ENCODE measurements at places on chromosomes 12 and 14.

GRCh38 chr12:49698619-49699545 is 8.3 kb downstream of the FMNL3 start:
- no peak for DNase-seq

DNA sequence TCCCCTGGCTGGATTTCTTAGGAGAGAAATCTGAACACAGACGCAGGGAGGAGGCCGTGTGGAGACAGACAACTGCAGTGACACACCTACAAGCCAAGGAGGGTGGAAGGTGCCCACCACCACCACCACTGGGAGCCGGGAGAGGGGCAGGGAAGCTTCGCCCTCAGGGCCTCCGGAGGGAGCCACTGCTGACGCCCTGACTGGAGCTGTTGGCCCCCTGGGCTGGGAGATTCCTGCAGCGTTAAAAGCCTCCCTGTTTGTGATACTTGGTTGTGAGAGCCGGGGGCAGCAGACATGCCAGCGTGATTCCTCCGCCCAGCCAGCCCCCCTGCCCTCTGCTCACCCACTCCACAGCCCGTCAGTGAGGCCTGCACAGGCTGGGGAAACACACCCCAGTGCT is 72.0 kb downstream of the CHGA start:
- no peak for DNase-seq

DNA sequence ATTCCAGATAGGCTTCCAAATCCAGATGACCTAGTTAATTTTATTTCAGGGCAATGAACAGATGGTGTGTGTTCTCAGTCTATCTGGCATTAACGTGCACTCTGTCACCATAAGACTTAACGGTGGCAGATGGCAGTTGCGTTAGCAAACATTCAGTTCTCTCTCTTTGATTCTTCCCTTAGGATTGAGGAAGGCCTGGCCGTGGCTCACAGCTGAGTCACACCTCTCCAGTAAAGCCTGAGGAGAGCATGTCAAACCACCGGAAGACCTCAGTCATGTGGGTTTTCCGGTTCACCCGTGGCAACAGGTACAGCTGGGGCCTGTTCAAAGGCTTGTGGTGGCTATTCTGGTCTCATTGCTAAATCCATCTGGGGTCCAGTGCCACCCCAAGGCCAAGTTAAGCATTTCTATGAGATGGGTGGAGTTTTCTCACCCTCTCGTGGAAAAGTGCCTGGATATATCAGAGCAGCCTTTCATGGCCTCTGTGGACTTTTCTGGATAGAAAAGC is 545.1 kb upstream of the ATP2B1 start:
- no peak for DNase-seq

DNA sequence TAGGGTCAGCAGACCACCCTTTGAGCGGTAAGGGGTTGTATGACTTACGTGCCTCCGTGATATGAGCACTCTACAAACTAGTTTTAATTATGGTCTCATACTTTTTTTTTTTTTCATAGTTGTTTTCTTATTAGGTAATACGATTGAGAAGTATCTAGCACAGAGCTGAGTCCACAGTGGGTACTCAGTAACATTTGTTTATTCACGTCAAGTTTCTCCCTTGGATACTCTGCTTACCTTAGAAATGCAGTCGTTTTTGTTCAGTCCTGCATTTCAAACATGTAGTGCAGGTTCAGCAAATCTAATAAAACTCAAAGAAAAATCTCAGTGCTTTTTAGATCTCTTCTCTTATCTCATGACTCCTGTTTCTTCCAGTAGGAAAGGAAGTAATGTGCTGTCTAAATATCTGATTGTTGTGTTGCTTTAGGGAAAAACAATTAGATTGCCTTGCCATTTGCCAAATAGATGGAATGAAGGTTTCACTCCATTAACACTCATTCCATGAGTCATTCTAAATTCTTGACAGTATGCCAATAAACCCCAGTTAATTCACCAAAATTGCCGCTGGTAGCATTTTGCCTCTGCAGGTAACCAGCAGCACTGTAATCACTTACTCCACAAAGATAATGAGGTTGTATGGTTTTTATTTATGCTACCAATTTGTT is 118.9 kb downstream of the PTCSC3 start:
- DNase-seq = no peak

DNA sequence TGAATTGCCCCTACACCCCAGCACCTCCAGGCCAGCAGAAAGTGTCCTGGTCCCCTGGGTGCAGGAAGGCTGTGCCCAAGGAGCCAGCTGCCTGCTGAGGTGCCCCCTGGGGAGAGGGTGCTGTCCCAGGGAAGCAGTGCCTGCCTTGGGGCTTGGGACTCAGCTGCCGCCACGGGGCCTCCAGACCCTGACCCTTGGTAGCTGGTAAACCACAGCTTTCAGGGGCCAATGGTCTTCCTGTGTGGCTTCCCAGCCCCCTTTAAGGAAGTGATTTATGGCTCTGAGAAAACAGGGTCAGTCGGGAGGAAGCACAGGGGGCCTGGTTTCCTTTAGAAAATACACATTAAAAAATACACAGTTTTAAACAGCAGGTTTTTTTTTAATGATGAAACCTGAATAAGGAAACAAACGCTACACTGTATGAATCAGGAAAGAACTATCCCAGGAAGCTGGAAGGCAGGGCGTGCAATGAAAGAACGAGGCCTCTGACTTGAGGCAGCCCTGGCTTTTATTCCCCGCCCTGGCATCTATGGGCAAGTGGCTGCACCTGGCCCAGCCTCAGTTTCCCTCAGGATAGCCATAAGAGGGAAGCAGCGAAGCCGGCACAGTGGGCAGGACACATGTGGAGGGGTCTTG is 40.6 kb upstream of the EML1 start:
- no peak for DNase-seq

DNA sequence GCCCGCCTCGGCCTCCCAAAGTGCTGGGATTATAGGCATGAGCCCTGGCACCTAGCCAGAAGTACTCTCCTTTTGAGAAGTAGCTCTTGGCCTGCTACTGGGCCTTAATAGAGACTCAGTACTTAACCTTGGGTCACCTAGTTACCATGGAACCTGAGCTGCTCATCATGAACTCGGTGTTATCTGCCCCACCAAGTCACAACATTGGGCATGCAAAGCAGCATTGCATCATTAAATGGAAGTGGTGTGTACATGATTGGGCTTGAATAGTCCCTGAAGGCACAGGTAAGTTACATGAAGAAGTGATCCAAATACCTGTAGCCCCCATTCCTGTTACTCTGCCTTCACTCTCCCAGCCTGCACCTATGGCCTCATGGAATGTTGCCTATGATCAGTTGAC is 18.0 kb upstream of the ATF7 start:
- DNase-seq = no peak

DNA sequence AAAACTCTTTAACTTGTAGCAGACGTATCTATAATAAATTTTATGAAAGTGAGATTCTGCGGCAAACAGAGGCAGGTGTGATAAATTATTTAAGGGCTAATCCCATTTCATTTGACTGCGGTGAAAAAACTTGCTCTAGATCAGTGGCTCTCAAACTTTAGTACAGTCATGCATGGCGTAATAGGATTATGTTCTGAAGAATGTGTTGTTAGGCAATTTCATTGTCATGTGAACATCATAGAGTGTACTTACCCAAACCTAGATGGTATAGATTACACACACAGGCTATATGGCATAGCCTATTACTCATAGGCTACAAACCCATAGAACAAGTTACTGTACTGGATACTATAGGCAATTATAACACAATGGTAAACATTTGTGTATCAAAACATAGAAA is 83.7 kb downstream of the HEATR5A start:
- DNase-seq = no peak

DNA sequence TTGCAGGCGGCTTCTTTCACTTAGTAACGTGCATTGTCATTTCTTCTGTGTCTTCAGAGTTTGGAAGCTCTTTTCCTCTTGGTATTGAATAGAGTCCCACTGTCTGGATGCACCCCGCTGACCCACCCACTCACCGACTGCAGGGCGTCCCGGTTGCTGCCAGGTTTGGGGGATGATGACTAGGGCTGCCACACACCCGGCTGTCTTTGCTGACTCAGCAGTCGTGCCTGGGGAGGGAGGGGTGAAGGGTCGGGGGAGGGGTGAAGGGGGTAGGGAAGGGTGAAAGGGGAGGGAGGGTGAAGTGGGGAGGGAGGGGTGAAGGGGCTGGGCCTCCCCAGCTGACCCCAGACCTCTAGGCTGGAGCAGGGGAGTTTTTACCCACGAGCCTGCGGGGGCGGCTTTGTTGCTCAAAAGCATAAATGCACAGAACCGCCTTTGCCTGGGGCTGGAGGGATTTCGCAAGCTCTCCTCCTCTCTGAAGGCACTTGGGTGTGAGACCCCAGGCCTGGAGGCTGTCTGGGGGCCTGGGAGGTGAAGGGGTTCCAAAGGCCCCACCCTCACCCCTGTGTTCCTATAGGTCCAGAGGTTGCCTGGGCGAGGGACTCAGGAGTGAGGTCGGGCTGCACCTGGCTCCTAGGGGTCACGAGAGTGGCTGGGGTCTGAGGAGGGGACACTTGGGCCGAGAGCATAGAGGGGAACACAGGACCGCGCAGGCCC is 31.3 kb upstream of the ULK1 start:
- DNase-seq = no peak

GRCh38 chr12:59079002-59079401 is 158.7 kb upstream of the LRIG3 start:
- no peak for DNase-seq

GRCh38 chr14:99873653-99874052 is 80.4 kb downstream of the EML1 start:
- no peak for DNase-seq

GRCh38 chr12:108333898-108334699 is 5.0 kb downstream of the CMKLR1 start:
- DNase-seq = no peak

- no peak for DNase-seq
These were observed 45.6 kb downstream of the DDX11 start for GRCh38 chr12:31119192-31119802.

- DNase-seq = no peak
These were observed 82.4 kb downstream of the CRADD start for GRCh38 chr12:93759512-93760081.

DNA sequence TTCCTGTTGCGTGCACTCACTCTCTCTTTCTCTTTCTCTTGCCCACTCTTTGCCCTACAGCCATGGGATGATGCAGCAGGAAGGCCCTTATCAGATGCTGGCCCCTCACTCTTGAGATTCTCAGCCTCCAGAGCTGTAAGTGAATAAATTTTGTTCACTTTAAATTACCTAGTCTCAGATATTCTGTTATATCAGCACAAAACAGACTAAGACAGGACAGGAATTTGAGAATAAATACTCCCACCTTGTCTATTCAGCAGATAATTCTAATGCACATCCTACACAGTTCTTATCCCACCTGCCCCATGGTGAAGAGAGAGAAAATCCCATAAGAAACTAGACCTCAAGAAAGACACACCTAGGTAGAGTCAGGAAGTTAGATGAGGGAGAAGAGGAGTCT is 25.8 kb upstream of the G2E3 start:
- DNase-seq = no peak

GRCh38 chr14:39080886-39081285 is 22.1 kb downstream of the SEC23A start:
- DNase-seq = no peak

GRCh38 chr14:21987937-21988336 is 314.3 kb upstream of the OR4E1 start:
- DNase-seq = no peak

DNA sequence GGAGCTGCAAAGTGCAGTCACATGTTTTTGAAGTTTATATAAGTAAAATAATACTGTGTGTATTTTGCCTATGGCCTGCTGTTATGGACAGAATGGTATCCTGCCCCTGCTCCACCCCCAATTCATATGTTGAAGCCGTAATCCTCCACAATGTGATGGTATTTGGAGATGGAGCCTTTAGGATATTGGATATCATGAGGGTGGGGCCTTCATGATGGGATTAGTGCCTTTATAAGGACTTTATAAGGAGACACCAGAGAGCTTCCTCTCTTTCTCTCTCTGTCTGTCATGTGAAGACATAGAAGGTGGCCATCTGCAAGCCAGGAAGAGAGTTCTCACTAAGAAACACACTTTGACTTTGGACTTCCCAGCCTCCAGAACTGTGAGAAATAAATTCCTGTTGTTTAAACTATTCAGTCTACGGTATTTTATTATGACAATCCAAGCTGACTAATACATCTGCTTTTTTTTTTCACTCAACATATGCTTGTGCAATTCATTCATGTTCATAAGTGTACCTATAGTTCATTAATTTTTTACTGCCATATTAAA is 3.1 kb upstream of the CHPT1 start:
- DNase-seq = no peak

DNA sequence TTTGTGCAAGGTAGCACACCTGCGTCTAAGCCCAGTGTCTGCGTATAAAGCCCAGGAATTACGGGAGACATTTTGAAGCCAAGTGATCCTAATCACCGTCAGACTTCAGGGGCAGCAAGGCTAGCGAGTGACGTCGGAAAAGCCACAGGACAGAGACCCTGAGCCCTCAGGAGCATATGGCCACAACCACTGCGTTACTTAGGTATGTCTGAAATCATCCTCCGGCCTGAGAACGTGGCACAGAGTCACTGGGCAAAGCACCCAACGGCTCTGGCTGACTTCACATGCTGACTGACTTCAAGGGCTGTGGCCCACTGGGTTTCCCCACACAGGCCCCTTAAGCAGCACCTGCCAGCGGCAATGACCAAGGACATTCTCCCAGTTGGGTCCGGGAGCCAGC is 71.5 kb downstream of the RIMBP2 start:
- no peak for DNase-seq

DNA sequence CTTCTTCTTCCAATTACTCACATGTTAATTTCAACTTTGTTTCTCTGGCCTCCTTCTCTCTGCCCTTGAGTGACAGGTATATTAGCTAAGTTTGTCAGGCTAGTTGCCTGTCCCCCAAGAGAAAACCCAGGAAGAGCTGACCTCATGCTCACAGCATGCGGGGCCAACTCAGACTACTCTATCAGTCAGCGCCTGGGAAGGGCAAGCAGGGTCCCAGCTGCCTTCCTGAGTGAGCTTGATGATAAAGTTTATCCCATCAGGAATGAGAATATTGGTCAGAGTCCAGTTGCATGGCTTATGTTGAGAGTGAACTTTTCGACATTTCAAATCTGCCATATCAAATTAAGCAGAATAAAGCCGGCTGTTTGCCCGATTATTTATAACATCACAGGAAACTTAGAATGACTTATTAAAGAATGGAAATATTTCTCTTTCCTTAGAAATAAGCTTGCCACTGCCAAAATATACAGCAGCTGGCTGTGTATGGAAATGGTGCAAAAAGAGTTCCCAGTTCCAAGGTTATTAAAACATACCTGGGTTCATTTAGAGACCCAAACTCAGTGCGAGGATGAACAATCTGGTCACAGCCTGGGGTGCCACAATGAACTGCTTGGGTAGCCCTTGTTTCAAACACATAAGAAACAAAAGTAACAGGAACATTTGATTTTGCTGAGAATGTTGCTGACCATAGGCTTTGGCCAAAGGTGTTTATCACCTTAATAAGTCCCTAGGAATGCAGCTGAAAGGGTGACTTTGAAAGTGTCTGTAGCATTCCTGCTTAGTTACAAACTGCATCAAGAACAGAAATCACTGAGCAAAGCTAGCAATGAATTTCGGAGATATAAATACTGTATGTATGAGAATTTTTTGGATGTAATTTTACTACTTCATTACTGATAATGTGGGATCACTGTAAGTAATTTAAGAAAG is 1553.8 kb upstream of the FLRT2 start:
- no peak for DNase-seq
